ENCODE measurements at places on chromosomes 1 and 21. TPM values are rescaled to one million over a fixed set of nuclear protein-coding genes. Genes with fewer than 3 reads are reported as not detected.

- H3K4me3 ChIP-seq, result peak overlapping the region; percentile 97
- H3K4me1 ChIP-seq, result peaks cover 12% of the 10 kb centered on the region
- no peak overlapping the region for H3K27ac ChIP-seq
- H3K27me3 ChIP-seq, result no peaks in the 10 kb centered on the region
- DNase-seq, result peak; percentile 80
Measured at GRCh38 chr1:46204406-46204742, 1.2 kb downstream of the LURAP1 start.

FCGR3A gene
- under 0.01 TPM for total RNA-seq

DNA sequence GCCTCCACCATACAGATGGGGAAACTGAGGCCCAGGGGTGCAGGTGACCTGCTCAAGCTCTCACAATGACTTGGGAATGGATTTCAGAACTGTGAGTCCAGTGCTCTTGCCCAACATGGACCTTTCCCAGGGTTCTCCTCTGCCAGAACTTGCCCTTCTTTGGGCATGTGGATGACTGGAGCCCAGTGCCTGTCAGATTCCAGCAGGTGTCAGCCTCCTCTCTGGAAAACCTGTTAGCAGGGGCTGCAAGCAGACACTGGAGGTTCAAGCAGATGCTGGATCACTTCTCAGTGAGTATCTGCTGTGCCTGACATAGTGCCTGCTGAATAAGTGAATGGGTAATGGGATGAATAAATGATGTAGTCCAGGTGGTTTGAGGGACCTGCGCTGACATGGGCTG, 314.2 kb upstream of the POU3F1 start:
- no peak overlapping the region for H3K4me3 ChIP-seq
- H3K27me3 ChIP-seq, result no peaks in the 10 kb centered on the region
- no peak for DNase-seq
- H3K27ac ChIP-seq, result no peak overlapping the region

SLC35F3 gene
- not detected for total RNA-seq

FCGR1A gene
- not detected for total RNA-seq

DNA sequence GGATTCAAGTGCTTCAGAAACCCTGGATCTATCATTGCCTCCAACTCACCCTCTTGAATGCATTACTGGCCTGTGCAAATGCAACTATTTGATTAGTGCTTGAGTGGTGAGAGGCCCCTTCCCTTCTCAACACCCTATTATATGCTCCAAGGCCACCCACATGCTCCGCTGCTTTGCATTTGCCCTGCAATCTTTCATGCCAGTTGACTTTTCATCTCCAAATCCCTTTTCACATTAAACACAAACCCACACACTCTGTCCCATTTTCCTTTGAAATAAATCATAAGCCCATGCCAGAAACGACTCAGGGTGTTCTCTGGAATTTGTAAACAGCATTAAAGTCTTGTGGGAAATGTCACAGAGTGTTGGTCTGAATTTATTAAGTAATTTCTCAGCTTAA, 78.9 kb upstream of the CTTNBP2NL start:
- H3K27me3 ChIP-seq, result peaks cover 7% of the 10 kb centered on the region
- no peak for DNase-seq
- H3K36me3 ChIP-seq, result no peaks in the 10 kb centered on the region
- H3K4me3 ChIP-seq, result no peak overlapping the region

GRCh38 chr1:245245021-245245667, 90.4 kb downstream of the KIF26B start:
- no peaks in the 10 kb centered on the region for H3K4me1 ChIP-seq
- H3K4me3 ChIP-seq, result no peak overlapping the region
- H3K27ac ChIP-seq, result no peak overlapping the region
- H3K36me3 ChIP-seq, result no peaks in the 10 kb centered on the region

CD34 gene
- total RNA-seq, result under 0.01 TPM

FAM43B gene
- total RNA-seq, result under 0.01 TPM

HFM1 gene
- total RNA-seq, result 0.36 TPM

TAL1 gene
- not detected for total RNA-seq

CD52 gene
- total RNA-seq, result not detected

DNA sequence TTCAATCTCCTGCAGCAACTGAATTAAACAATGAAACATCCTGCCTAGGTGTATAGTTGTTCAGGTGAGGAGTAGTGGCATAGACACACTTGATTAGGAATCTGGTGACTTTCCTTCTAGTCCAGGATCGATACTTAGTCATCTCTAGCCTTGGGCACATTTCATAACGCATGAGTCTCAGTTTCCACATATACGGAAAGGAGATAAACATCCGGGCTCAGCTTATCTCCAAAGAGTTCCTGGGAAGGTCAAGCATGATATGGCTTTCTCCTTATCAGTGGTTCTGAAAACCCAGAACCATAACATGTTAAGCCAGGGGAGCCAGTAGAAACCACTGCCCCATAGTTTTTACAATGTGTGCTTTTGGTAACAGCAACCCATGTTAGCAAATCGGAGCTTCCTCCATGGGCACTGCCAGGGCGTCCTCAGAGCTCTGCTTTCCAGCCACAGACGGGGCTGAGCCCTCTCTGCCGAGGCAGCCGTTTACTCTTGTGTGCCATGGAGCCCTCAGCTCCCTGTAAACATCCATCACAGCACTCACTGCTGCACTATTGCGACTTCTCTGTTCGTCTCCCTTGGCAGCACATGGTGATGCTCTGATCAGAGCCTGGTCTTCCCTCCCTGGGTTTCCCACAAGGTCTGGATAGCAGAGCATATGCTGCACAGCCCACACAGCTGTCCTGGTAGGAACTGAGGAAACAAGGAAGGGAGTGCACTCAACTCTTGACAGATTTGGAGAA, 34.6 kb downstream of the RUNX1 start:
- no peak overlapping the region for H3K27ac ChIP-seq
- H3K4me3 ChIP-seq, result no peak overlapping the region
- DNase-seq, result no peak
- H3K4me1 ChIP-seq, result no peaks in the 10 kb centered on the region
- no peaks in the 10 kb centered on the region for H3K36me3 ChIP-seq

DNA sequence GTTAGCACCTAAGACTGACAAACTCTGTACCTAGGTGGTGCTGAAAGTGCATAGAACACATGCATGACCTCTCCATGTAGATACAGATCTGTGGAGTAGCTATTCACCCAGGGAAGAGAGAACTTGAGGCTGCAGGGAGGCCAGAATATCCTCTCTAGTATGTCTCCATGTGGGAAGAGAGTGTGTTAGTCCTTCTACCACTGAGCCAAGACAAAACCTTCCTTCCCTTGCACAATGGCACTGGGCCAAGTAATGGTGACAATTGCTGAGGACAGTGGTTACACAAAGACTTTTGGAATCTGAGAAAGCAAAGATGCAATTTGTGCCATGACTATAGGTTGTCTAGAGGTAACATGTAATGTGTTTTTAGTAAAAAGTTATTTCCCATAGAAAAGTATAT, 52.3 kb downstream of the C1orf198 start:
- no peaks in the 10 kb centered on the region for H3K4me1 ChIP-seq
- H3K27ac ChIP-seq, result no peak overlapping the region

DNA sequence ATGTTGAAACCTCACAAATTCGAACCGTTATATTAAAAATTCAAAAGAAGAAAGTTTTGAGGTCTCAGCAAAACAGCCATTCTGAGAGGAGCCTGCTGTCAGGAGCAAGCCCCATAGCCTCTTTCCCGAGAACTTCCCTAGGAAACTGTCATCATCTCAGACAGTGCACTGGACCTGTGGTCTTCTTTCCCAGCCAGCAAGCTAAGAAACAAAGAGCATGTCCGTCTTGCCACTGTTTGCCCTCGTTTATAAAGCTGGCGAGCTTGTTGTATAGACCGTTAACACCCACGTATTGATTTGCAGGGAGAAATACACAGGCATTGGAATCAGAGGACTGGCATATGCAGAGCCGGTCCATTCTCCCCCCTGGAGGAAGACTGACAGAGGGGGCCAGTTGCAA, 407.0 kb downstream of the NPHP4 start:
- no peak overlapping the region for H3K4me3 ChIP-seq
- H3K27ac ChIP-seq, result no peak overlapping the region
- no peaks in the 10 kb centered on the region for H3K36me3 ChIP-seq
